ENCODE measurements at places on chromosomes 12 and 14.

DNA sequence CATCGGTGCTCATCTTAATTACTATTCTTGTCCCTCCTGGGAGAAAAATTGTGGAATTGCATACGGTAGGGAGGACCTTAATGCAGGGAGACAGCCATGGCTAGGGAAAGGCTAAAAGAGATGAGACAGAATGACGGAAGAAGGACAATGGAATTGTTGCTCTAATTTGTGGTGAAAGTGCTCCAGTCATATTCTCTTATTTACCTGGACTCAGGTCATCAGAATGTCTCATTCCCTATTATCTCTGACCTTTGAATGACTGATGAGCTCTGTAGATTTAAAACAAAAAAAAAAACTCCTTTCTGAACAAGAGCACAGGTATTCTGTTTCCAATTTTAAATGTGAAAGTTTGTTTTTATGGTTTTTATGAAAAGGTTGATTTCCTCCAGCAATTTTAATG lies 8.6 kb upstream of the EPS8 start:
- no peak for DNase-seq

GRCh38 chr14:72024043-72024407 lies 91.8 kb downstream of the RGS6 start:
- DNase-seq: no peak

- DNase-seq: no peak
Observed at GRCh38 chr12:89390802-89391673, 38.7 kb upstream of the DUSP6 start.

GRCh38 chr12:56836800-56837663 lies 73.9 kb downstream of the HSD17B6 start:
- DNase-seq: no peak

- no peak for DNase-seq
Observed at GRCh38 chr12:9902539-9903228, 21.4 kb downstream of the KLRF2 start.

Data from amygdala (tissue), 56 donors.